ENCODE measurements at places on chromosomes 13 and 19. TPM values are rescaled to one million over a fixed set of nuclear protein-coding genes. Genes with fewer than 3 reads are reported as not detected.

CEACAM5 gene
- 0.72 TPM for total RNA-seq

ZNF799 gene
- total RNA-seq: 6.7 TPM

HIF3A gene
- total RNA-seq: 156 TPM

DNA sequence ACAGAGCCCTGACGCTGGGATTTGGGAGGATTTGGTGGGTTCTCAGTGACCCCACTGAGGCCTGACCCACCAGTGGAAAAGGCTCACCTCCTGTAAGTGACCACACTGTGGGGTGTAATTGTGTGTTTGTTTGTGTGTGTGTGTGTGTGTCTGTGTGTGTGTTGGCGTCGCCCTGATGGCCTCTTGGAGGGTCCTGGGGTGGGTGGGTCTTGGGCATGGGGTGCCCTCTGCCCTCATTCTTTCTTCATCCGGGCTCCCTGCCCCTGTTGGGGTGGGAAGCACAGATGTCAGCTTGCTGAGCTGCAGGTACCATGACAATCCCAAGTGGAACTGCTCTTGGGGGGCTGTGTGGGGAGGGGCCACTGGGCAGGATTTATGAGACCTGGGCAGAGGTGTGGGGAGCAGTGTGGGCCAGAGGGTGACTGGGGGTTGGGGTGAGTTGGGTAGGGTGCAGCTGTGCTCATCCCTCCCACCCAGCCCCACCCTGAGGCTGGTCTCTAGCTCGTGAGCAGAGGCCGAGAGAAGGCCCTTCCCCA, 22.8 kb downstream of the WTIP start:
- DNase-seq: no peak
- peaks cover 11% of the 10 kb centered on the region for H3K27me3 ChIP-seq
- H3K27ac ChIP-seq: no peak overlapping the region
- peaks cover 14% of the 10 kb centered on the region for H3K4me1 ChIP-seq

DNA sequence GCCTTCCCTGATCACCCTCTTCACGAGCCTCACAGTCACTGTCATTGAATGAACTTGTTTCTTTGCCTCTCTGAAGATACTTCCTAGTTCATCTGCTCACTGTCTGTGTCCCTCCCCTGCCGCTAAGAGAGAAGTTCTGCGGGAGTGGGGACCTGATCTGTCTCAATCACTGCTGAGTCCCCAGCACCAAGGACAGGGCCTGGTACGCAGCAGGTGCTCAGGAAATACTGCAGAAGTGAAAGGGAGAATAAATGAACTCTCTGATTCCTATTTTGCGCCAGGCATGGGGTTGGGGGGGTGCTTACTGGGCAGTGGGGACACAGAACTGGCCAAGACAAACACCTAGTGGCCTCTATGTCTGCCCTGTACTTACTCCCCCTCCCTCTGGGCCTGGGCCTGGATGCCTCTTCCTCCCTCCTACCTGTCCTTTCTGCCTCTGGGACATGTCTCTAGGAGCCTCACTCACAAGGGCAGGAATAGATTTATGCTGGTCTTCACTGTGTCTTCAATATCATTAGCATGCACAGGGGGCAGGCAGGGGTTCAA, 17.5 kb downstream of the FCGBP start:
- H3K4me3 ChIP-seq: no peak overlapping the region
- DNase-seq: no peak
- H3K36me3 ChIP-seq: no peaks in the 10 kb centered on the region
- no peaks in the 10 kb centered on the region for H3K27me3 ChIP-seq
- no peak overlapping the region for H3K27ac ChIP-seq

Measured in stomach (tissue), 19 donors.